ENCODE measurements at places on chromosomes 7 and 10.

- no peak for DNase-seq
These were observed 20.3 kb downstream of the VWDE start for GRCh38 chr7:12383377-12383776.

- DNase-seq, result no peak
These were observed 112.8 kb downstream of the APBB1IP start for GRCh38 chr10:26550774-26551526.

DNA sequence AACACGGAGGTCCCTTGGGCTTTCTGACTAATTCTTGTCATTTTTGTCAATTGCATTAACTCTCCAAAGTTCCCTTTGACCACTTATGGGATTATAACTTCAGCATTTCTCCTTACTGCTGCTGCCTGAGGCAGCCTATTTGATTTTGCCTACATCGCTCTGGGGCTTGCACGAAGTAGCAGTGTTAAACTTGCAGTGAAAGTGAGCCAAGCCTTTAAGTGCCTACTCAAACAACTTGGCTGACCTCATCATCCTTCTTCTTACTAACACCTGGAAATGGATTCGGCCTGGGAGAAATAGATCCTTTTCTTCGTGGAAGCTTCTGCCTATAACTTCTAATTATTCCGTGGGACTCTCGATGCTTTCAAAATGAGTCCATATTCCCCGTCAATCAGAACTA lies 76.6 kb downstream of the DGKB start:
- no peak for DNase-seq

DNA sequence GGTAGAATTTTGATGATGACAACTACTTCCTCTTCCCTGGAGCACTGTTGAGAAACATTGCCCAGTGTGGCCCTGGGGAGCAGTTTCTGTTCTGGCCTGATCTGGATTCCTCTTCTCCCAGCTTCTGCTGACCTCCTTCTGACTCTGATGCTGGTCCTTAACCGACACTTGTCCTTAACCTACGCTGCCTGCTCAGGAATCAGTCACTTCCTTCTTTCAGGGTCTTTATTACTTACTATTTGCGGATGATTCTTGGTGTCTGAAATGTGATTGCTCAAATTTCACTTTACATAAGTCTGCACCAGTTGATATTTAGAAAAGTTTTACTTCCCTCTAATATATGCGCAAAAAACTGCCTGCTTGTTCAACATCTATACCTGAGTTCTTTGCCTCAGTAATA lies 164.1 kb downstream of the PTEN start:
- DNase-seq, result no peak

DNA sequence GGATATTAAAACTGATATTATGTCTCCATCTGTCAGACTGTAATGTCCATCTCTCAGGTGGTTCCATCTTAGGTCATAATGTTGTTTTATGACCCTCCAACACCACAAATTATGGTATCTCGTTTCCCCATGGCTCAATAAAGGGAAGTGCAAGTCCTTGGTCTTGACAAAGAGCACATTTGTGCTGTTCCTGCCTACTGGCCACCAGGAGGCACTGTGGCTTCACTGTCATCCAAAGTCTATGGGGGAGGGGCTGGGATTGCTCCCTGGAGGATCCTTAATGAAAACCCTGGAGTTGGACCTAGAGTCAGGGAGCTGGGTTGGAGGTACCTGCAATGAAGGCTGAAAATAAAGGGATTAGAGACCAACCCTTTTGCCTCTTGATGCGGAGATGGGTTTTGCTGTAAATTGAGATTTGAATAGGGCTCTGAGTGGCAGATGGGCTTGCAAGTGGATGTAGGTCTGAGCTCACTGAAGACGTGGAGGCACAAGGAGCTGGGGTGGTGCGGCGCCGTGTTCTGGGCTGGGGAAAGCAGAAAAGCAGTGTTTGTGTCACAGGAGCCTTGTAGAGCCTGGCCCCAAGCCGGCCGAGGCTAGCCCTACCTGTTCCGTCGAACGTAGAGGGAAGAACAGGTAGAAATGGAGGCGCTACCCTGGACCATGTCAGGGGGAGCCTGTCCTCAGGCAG lies 180.5 kb upstream of the PRSS58 start:
- no peak for DNase-seq

DNA sequence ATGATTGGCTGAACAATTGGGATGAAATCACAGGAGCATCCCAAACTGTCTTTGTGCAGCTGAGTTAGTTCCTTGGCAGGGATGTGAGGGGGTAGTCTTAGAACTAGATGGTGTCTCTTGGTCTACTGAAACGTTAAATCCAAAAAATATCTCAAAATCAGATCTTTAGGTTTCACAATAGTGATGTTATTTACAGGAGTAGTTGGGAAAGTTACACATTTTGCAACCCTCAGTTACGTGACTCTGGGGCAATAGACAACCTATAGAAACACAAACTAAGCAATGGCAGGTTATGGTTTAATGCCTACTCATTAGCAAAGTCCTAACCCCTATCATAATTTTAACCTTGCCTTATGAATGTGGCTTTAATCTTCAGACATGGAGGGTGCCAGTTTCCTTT lies 24.0 kb downstream of the PKD1L1 start:
- DNase-seq, result no peak

- DNase-seq, result no peak
These were observed 4.4 kb downstream of the MRLN start for GRCh38 chr10:59748834-59749233.

DNA sequence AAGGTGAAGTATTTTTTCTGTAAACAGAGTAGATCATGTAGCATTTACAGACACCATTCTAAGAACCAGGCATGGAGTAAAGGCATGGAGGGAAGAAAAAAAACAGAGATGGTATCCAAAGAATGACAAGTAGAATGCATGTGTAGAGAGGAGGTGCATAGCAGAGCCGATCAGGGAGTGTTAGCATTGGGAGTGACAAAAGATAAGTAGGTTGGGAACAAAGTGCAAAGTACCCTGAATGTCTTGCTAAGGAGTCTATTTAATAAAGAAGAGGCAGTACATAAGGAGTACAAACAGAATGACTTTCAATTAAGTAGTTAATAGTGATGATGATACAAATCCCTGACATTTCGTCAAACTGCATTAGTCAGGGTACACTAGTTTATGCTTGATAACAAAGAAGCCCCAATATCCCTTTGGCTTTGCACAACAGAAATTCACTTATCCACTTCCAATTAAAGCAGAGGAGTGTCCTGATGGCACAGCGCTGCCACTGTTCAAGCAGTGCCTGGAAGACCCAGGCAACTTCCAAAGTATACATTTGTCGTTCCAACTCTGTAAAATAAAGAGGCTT lies 371.5 kb downstream of the TNS3 start:
- DNase-seq, result no peak

- DNase-seq, result no peak
These were observed 273.9 kb upstream of the NFE2L3 start for GRCh38 chr7:25877802-25878789.

DNA sequence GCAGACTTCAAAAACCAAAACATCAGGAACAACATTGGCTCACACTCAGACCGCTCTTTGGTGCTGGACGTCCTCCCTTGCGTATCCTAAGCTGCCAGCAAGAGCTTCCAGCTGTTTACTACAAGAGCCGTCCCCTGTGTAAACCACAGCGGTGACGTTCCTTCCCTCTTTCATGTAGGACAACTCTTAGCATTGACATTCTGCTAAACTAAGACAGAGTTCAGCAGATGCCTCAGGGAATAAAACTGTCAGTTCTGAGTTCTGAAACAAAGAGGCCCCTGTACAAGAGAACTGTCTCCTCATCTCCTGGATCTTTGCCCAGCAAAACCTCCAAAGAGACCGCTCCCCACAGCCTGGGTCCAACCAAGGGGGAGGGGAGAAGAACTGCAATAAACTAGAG lies 57.8 kb upstream of the OPALIN start:
- no peak for DNase-seq

GRCh38 chr7:71787513-71787912 lies 624.6 kb downstream of the CALN1 start:
- no peak for DNase-seq

DNA sequence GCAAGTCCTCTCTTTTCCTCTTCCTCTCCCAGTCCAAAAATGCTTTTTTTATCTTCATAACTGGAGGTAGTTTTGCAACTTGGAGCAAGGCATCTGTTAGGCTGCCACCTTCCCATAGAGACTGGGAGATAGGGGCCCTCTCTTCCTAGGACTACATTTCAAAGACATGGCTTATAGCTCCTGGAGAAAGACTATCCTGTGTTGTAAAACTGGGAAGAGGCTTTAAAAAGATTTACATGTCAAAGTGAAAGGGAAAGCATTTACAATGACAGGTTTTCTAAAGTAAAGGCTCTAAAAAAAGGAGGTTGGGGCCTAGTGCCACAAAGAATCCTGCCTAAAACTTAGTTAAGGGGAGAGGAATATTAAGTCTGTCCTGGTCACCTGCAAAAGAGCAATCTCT lies 82.2 kb upstream of the SEMA3E start:
- no peak for DNase-seq

GRCh38 chr7:149456506-149457421 lies 4.1 kb downstream of the ZNF777 start:
- DNase-seq, result peak; percentile 30

- DNase-seq, result no peak
These were observed 136.3 kb upstream of the LAMB4 start for GRCh38 chr7:108266491-108266890.

DNA sequence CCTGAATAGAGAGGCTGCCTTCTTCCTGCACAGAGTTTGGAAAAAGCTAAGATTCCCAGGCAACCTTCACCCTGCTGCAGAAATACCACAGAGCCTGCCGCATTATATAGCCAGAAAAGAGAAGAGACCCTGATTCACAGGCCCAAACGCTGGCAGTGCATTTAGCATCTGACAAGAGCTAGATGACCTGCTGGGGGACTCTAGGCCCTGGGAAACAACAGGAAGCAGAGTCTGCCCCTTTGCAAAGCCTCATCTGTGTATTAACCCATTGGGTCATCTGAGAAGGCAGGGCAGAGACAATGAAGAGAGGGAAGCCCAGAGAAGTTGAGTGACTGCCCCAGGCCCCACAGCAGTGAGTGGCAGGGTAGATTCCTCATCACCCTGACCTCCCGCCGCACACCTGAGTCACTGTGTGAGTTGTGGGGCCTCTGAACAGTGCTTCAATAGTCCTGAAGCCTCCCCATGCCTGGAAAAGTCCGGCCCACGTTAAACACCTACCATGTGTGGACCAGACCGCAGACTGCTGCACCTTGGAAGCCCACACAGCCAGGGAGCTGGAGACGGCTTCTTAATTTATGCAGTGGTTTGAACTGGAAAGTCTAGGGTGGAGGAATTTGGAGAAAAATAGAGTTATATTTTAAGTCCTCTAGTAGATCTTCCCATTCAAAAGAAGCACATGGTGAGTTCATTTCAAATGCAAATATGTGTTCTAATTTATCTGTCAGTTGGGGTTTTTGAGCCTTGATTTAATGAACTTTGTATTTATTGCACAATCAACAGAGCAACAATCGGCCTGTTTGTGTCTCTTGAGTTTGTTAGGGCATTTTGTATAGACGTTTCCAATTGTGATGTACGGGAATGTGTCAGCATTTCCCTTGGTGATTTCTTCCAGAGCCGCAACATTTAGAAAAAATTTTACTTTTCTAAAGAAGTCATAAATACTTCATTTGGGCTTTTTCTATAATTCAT lies 80.4 kb upstream of the GPR26 start:
- DNase-seq, result peak; percentile 32

DNA sequence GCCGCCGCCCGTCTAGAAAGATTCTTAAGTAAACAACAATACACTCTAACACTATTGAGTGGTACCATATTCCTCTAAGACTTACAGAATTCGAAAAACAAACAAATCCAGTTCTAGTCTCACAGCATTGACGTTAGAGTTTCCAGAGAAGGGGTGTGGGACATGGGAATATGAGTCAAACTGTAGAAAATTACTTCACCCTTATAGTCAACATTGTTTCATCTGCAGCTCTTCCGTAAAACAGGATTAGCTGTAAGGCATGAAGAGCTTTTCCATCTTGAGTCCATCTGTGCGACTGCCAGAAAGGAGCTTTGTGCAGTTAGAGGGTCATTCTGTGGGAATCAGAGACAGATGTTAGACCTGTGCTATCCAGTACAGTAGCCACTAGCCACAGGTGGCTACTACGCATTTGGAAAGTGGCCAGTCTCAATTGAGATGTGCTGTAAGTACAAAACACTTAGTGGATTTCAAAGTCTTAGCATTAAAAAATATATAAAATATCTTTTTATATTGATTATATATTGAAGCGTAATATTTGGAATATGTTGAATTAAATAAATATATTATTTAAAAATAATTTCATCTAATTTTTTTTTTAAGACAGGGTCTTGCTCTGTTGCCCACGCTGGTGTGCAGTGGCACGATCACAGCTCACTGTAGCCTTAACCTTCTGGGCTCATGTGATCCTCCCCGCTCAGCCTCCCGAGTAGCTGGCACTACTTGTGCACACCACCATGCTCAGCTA lies 79.8 kb upstream of the MPP7 start:
- no peak for DNase-seq

DNA sequence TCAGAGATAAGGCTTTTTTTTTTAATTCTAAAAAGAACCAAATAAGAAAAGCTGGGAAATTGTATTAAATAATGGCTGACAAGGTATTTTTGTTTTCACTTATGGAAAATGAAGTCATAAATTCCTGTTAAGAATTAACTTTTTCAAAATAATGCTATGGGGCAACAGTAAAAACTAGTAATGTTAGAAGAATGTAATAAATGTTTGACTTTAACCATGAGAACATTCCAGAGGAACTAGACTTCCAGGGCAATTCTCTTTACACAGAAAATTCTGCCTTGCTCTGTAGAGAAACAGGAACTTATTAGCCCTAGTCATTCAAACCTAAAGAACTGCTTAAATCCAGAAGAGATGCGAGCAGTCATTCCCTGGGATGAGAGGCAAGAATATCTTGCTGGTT lies 571.1 kb downstream of the IPMK start:
- DNase-seq, result no peak

DNA sequence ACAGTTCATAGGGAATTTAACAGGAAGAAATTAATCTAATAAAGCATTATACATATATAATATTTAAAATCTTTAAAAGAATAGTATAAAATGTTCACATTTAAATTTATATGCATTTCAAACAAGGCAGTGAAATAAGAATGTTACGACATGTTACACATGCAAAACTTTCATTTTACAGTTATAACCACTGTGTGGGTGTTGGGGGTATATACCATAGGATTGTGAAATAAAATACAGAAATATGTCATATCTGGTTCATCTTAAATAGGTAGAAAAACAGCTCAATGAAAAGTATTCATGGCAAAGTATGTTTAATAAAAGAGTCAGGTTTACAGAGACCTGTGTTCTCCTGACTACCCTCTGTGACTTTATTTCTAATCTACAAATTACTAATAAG lies 45.6 kb downstream of the CHCHD3 start:
- DNase-seq, result no peak

GRCh38 chr7:100211342-100211780 lies 8.4 kb upstream of the PVRIG start:
- DNase-seq, result peak; percentile 70

GRCh38 chr10:24168258-24169170 lies 40.4 kb upstream of the KIAA1217 start:
- DNase-seq, result no peak
